H9 (cell line): ENCODE measurements at places on chromosomes 12 and 14. TPM values are rescaled to one million over a fixed set of nuclear protein-coding genes. Genes with fewer than 3 reads are reported as not detected.

DNA sequence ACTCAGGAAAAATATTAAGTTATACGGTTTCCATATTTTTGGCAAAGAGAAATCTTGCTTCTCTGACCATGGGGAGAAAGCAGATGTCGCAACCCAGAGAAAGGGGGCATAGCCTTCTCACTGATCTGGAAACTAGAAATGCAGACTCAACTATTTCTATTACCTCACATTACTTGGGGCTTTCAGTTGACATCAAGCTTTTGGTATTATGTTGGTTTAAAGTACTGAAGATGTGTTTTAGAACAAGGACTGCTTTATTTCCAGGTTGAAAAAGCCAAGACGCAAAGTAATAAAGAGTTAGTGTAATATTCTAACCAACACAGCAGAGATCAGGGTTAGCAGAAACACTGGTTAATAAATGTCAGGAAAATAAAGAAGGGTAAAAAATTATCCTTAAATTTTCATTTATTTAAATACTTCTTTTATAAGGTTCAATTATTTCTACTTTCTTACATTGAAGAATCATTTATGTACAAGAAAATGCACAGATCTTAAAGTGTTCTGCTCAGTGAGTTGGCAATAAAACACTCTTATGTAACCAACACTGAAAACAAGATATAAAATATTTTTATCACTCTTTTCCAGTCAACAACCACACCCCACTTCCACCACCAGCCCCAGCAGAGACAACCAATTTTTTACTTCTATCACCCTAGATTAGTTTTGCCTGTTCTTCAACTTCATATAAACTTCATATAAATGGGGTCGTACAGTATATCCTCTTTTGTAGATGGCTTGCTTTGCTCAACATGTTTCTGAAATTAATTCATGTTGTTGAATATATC is 26.0 kb downstream of the DCP1B start:
- no peak overlapping the region for H3K27ac ChIP-seq
- H3K4me1 ChIP-seq = no peaks in the 10 kb centered on the region
- DNase-seq = no peak
- H3K36me3 ChIP-seq = no peaks in the 10 kb centered on the region

GRCh38 chr12:42639556-42639955 is 50.0 kb upstream of the PRICKLE1 start:
- no peak for DNase-seq
- H3K27ac ChIP-seq = no peak overlapping the region
- H3K4me3 ChIP-seq = no peak overlapping the region
- H3K36me3 ChIP-seq = no peaks in the 10 kb centered on the region; the same call in 2 of the 3 replicates

DNA sequence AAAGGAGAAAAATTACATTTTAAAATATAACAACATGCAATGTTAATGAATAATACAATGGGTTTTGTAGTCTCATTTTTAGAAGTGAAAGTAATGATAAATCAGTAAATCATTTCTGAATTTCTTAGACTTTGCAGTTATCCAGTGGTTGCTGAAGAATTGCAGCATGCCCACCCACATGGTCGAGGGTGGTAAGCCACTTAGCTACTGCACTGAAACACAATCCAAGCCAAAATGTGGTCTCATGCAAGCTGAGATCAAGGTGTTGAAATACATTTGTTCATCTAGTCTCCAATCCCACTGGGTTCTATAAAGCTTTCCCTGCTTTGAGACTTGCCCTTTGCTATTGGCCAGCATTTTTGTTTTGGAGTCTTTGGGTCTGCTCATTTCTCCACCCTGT is 247.9 kb downstream of the NELL2 start:
- H3K4me1 ChIP-seq = no peaks in the 10 kb centered on the region
- DNase-seq = no peak
- H3K27ac ChIP-seq = no peak overlapping the region
- no peak overlapping the region for H3K4me3 ChIP-seq
- H3K27me3 ChIP-seq = no peaks in the 10 kb centered on the region

PLEK2 gene
- total RNA-seq = not detected in 2 replicates

DNA sequence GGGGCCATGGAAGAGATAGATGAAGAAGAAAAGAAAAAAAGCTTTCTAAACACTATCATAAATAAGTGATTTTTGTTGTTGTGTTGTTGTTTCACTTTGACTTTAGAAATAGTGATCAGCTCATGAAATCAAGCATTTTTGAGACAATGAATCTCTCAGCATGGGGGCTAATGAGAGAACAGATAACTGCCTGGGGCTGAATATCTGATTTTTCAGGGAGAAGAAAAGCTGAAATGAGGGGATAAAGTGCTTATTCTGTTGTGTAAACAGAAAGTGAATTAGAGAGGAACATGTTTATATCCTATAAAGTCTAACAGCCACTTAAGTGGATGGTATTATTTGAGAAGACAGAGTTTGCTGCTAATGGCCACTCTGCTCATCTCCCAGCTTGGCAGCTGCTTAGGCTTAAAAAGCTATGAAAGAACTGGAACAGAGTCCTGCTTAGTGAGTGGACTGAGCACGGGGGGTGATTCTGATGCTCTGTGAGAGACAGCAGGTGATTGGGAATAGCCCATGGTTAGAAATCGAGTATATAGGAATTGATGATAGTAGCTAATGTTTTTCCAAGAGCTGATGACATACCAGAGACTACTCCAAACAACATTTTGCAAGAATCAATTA is 646.1 kb upstream of the TMEM132C start:
- no peak overlapping the region; the same call in 2 of the 3 replicates for H3K4me3 ChIP-seq
- no peaks in the 10 kb centered on the region for H3K36me3 ChIP-seq
- peaks cover 6% of the 10 kb centered on the region; the same call in 1 of the 2 replicates for H3K4me1 ChIP-seq
- no peak for DNase-seq
- no peak overlapping the region for H3K27ac ChIP-seq
- no peaks in the 10 kb centered on the region for H3K27me3 ChIP-seq

C1R gene
- 11.4 and 11.5 TPM in 2 replicates for total RNA-seq
